ENCODE measurements at places on chromosomes 12 and 14.

DNA sequence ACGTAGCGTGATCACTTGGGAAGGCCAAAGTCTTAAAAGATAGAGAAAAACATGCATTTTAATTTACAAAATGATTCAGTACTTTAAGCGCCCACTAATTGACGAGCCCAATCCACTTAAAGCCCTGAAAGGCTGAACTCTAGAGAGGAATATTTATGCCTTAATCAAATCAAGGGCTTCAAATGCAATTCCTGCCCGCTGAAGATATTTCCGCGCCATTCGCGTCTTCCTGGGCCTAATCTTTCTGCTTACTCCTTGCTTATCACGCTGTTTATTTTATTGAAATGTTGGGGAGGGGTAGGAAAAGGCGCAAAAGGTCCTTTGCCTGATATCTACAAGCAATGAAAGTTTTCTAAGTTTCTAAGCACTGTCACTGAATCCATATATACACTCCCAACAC, 4.0 kb downstream of the TBX3 start:
- DNase-seq: no peak

GRCh38 chr12:118136559-118137003, 657 bp downstream of the PEBP1 start:
- DNase-seq: no peak

DNA sequence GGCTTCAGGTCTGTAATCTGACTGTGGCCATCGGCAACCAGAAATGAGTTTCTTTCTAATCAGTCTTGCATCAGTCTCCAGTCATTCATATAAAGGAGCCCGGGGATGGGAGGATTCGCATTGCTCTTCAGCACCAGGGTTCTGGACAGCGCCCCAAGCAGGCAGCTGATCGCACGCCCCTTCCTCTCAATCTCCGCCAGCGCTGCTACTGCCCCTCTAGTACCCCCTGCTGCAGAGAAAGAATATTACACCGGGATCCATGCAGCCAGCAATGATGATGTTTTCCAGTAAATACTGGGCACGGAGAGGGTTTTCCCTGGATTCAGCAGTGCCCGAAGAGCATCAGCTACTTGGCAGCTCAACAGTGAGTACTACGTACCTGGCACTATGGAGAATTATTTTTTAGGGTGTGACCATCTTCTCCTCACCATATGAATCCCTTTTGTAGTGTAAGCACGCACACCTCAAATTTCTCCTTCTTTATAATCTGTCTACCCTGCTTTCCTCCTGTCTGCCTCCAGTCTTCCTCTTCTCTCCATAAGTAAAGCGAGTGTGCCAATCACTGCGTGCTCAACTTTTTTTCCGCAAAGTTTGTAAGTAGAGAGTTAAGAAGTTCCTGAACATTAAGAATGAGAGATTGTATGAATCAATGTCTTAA, at the start of gene TPH2:
Gene TPH2 (plus strand): TSS at position 118 of the 658 bp plus-strand sequence. CDS start 142 bp downstream, at position 260.
- DNase-seq: no peak

GRCh38 chr12:117518594-117519270, 157.3 kb upstream of the NOS1 start:
- no peak for DNase-seq

DNA sequence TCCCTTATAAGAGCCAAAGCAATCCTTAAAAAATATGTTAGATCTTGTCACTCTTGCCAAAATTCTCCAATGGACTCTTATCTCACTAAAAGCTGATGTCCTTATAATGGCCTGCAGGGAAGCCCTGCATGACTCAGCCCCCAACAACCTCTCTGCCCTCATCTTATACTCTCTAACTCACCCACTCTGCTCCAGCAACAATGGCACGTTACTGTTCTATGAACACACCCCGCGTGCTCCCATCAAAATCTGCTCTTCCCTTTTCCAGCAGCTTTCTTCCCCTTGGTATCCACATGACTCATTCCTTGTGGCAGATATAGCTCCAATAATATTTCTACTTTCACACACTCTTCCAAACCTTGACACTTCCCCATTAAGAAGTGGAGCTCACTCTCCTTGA, 108.1 kb downstream of the DENND5B start:
- no peak for DNase-seq
